ENCODE measurements at places on chromosomes 7 and 10.

DNA sequence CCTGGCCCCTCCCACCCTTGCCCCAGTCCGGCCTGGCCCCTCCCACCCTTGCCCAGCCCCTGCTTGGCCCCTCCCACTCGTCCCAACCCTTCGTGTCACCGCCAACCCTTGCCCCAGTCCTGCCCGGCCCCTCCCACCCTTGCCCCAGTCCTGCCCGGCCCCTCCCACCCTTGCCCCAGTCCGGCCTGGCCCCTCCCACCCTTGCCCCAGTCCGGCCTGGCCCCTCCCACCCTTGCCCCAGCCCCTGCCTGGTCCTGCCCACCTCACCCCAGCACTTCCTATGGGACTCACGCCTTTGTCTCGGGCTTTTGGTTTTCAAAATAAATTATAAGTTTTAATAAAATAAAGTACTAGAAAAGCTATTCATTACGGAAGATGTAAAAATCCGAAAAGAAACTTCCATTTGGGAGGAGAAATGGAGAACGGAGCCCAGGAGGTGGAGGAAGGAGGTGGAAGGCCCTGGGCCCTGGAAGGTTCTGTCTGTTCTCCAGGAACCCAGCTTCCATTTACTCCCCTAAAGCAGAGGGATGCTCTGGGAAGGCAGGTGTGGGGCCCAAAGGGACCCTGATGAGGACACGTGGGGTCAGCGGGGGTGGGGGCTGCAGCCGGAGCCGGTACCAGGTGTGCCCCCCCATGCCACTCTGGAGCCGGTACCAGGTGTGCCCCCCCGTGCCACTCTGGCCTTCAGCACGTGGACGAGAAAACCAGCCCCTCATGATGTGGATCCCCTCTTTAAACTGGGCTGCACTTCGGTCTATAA, 52.2 kb downstream of the PWWP2B start:
- DNase-seq = no peak

DNA sequence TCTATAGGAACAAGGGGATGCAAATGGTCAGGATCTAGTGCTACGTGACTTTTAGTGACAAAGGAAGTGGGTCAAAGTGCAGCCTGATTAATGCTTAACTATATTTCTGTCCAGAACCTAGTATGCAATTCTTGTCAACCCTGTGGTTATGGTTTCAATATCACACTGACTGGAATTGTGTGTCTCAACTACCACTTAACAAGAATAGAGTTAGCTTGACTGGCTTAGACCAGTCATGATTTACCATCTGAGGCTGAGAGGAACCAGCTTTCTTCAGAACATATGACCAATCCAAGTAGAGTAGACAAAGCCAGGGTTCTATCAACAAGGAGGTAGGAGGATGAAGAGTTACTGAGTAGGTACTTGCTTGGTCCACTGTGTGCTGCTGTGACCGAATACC, 54.4 kb downstream of the MYPN start:
- no peak for DNase-seq

DNA sequence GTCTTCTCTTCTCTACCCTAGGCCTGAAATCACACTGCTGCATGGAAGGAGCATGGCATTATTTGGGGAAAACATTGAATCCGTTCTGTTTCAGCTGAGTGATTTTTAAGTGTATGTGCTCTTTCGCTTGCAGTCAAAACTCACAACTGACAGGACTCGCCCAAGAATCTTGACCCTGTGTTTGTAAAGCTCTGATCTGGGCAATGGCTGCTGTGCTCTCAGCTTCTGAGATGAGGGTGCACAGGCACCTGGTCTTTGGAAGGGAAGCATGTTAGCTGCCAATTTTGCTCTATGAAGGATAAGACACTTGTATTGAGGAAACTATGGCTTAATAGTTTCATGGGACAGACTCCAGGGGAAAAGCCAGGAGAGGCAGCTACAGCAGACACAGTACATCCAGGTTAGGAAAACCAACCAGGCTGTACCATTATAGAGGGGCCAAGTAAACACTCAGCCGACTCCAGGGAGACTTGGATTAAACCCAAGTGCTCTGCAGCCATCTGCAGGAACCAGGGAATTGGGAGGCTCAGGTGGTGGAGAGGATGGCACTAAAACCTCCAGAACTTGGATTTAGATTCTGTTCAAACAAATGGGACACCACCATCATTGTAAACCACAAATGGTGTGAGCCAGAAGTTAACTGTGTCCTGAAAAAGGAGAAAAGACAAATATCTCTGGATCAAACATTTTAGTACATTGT, 43.3 kb downstream of the LYZL1 start:
- DNase-seq = no peak

- DNase-seq = no peak
These were observed 621.3 kb downstream of the KCNMA1 start for GRCh38 chr10:77016278-77016815.

- no peak for DNase-seq
These were observed 60.9 kb downstream of the BAMBI start for GRCh38 chr10:28738200-28738599.

DNA sequence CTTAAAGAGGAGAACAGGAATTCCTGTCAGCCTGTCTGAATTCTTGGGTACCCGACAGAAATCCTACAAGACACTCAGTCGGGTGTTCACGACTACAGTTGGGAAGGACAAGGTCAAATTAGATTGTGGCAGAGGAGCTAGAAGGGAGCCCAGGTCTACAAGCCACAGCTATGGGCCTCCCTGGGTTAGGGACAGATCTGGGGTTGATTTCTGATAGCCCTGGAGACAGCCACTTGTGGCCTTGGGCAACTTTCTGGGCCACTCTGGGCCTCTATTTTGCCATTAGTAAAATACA, 39.7 kb upstream of the ANTXRL start:
- DNase-seq = no peak

GRCh38 chr7:100443096-100443840, 7.0 kb upstream of the PPP1R35 start:
- DNase-seq = no peak

- DNase-seq = no peak
These were observed 212.7 kb upstream of the KCND2 start for GRCh38 chr7:120060281-120060680.

DNA sequence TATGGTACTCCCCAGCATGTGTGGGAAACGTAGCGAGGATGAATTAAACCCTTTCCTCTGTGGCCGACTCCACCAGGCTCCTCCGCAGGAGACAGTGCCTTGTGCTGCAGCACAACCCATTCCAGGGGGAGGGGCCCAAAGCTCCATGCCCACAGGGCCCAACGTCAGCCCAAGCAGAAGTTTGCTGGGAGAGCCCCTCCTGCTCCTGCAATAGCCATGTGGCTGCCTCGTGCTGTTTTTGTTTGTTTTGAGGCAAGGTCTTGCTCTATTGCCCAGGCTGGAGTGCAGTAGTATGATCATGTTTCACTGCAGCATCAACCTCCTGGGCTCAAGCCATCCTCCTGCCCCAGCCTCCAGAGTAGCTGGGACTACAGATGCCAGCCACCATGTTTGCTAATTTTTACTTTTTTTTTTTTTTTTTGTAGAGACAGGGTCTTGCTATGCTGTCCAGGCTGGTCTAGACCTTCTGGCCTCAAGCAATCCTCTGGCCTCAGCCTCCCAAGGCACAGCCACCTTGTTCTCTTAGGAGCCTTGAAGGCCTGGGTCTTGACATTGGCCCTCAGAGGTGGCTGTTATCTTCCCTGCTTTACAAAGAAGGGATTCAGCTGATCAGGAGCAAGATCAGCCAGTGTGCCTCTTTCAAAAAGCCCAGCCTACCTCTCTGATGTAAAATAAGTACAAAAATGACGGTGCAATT, 102.8 kb downstream of the DYNC2I1 start:
- no peak for DNase-seq

DNA sequence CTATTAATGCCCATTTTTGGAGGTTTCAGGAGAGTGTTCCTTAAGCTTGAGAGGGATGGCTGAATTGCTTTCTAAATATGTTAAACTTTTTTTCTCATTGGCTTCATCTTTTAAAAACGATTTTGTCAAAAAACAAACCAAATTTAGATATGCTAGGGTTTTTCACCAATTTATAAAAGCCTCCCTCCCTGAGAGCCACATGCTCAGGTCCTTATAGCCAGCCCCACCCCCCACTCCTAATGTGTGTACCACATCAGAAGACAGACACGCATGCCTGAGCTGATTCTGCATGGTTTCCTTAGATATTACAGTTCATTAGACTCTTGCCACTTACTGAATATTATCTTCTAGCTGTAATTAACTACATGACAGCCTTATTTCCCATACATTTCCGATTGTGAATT, 2.0 kb downstream of the CUL1 start:
- peak; percentile 81 for DNase-seq

- DNase-seq = no peak
These were observed 162.1 kb downstream of the DIP2C start for GRCh38 chr10:527416-527815.

- no peak for DNase-seq
These were observed 133.4 kb upstream of the CSTF2T start for GRCh38 chr10:51832652-51833383.

DNA sequence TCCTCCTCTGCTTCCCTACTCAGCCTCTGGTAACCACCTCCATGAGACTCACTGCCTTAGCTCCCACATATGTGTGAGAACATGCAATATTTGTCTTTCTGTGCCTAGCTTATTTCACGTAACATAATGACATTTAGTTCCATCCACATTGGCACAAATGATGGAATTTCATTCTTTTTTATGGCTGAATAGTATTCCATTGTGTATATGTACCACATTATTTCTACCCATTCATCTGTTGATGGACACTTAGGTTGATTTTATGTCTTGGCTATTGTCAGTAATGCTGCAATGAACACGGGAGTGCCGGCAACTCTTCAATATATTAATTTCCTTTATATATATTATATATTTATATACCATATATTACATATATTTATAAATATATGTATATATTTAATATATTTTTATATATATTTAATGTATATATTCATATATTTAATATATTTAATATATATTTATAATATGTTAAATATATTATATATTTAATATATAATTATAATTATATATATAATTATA, 1046.9 kb downstream of the DNAJB9 start:
- peak; percentile 8 for DNase-seq

- DNase-seq = peak; percentile 6
These were observed 925.2 kb upstream of the GHITM start for GRCh38 chr10:83214136-83214535.

GRCh38 chr7:99473315-99473596, 566 bp downstream of the ZNF789 start:
- DNase-seq = peak; percentile 54

- DNase-seq = no peak
These were observed 13.6 kb upstream of the ENO4 start for GRCh38 chr10:116835658-116836057.

DNA sequence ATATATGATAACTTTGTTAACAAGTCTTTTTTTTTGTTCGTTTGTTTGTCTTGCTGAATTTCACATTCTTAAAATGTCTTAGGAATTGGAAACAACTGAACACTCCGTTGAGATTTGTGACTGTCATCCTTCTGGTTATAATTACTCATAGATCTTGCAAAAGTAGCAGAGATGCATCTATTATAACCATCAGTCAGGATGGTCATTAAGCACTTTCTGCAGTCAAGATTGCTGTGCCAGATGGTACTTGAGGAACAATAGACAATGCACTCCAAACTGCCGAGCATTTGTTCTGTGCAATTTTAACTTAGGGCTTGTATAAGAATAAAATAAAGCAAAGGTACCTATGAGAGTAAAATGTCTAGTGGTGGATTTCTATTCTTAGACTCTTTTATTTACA, 710.1 kb upstream of the KCND2 start:
- DNase-seq = peak; percentile 42

DNA sequence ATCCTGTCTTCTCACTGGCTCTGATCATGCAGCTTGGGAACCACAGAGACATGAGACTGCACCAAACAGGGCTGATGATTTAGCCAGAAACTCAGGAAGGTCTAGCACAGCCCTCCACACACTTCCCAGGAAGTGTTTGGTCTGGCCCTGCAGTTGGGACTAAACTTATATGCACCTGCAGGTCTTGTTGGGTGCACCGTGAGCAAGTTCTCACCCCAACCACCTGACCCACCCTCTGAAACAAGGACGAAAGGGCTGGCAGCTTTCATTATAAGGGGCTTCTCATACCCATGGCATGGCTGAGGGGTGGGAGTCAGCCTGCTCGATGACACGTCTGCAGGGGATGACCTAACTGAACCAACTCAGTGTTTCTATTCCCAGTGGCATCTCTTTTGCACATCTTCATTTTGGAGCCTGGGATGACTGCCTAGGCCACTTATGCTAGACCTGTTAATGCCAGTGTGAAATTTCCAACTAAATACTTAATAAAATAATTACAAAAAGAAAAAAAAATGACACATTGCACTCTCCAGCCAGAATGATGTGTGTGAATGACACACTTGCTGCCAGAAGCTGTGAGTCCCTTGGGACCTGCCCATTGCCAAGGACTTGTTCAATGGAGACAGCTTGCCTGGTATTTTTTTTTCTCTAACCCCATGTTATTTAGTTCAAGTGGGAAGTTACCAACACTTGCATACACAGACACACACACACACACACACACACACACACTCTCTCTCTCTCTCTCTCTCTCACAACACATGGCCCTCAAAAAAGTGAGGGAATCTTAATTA, 102.6 kb downstream of the NEURL1 start:
- DNase-seq = no peak

GRCh38 chr10:76211691-76212090, 780.3 kb downstream of the LRMDA start:
- no peak for DNase-seq

DNA sequence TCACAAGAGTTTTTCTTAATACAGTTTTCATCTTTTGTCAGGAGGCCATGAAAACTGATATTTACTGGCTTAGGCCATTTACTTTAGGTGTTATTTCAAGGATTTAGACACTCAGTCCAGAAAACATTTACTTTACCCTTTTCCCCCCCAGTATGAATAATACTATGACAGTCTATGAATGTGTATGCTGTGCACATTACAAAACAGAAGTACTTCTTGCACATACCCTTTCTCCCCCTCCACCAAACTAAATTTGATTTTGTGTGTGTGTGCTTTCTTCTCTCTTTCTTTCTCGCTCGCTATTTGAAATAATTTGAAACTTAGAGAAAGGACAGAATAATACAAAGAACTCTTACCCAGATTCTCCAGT, 41.3 kb downstream of the RBM33 start:
- no peak for DNase-seq

- DNase-seq = no peak
These were observed 12.5 kb downstream of the HABP2 start for GRCh38 chr10:113565364-113565763.

- DNase-seq = no peak
These were observed 223.5 kb upstream of the PITRM1 start for GRCh38 chr10:3396116-3396515.

- no peak for DNase-seq
These were observed 334.5 kb upstream of the SORCS1 start for GRCh38 chr10:107498983-107499382.

GRCh38 chr10:103127241-103127640, 65.8 kb downstream of the NT5C2 start:
- DNase-seq = no peak
